ENCODE measurements at places on chromosomes 2 and 18.

DNA sequence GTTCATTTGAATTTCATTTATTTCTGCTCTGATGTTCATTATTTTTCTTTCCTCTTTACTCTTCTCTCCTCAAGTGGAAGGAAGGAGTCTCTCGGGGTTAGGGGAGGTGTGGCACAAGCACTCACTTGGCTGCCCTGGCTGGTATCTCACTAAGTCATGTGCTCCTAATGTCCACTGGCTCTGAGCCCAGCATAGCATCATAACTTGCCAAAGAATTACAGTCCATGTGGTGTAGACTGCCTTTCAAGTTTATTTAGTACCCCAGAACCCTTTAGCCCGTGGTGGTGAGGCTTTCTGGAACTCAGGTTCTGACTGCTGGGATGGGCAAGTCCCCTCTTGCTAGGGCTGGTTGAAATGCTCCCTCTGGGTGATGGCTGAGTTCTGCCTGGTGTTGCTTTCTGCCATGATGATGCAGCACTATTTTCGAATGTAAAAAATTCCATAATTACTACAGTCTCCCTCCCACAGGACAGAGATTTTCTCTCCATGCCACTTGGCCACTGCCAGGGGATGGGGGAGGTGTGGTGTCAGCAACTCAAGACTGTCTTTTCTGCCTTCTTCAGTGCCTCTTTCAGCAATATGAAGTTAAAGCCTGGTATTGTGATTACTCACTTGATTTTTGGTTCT, 22.2 kb downstream of the SPAG16 start:
- no peak for DNase-seq

- DNase-seq = no peak
Measured at GRCh38 chr2:233713262-233713615, 532 bp downstream of the UGT1A5 start.

GRCh38 chr2:70647873-70648481, 94.4 kb upstream of the TGFA start:
- peak; percentile 59 for DNase-seq

DNA sequence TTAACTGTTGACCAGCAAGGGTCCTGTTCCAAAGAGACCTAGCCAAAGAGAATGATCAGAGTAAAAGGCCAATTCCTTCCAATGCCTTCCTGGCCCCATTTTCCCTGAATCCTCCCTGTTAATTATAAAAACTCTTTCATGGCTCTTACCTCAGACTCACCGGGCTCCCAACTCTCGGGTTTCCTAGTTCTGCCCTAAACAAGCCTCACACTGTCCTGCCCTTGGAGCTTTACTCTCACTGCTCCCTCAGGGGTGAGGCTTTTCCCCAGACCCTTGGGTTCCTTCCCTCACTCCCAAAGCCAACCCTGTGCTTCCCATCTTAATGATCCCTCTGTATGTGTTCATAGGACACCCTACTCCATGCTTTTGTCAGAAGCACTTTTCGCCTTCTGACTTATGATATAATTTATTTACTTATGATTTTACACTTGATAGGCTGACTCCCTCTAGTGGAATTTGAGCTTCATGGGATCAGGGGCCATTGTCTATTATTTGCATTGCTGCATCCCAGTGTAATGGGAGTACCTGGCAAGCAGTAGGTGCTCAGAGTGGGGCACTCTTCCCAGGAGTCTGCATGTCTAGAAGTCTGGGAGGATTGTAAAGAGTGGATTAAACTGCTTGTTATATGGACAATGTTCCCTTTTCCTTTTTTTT, 29.9 kb upstream of the ZNG1B start:
- no peak for DNase-seq

GRCh38 chr18:76392349-76392748, 102.7 kb downstream of the ZNF516 start:
- DNase-seq = no peak

DNA sequence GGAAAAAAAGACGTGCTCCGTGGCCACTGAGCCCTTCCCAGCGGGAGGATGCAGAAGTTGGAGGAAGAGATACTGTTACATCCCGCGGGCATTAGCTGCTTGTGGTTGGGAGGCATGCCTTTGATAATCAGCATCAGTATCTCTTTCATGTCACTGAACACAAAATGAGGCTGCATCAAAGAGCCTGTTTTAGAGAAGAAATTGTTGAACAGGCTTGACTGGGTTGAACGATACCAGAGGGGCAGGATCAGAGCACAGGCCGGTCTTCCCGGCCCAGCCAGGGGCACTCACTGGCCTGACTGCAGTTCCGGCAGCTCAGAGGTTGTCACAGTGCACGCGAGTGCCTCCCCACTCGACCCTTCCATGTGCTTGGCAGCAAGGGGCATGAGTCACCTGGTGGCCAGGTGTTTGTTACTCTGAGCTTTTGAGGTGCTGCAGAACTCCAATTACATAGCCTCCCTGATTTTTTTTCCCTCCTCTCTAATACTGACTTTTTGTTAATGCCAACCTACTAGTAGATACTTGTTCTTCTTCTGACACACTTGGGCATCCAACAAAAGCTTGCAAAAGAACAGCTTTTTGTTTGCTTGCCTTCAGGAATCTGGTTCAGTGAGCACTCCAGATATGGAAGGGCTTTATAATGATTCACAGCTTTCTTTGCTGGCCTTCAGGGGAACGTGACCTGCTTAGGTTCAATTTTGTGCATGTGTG, 121.6 kb downstream of the VAPA start:
- no peak for DNase-seq

DNA sequence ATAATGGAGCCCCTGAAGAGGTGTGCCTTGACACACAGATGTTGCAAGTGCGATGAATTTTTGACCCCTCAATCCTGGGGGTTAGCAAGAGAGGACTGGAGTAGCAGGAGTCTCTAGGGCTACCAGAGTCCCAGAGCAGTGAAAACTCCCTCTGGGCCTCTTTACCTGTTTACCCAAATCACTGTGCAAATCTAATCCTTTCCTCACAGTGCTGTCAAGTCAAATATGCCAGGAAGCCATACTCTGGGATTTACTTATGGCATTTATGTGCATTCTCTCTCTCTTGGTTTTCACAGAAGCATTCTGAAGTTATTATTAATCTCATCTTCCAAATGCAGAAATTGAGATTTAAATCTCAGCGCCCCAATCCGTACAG, 62.0 kb downstream of the MOGAT1 start:
- no peak for DNase-seq

DNA sequence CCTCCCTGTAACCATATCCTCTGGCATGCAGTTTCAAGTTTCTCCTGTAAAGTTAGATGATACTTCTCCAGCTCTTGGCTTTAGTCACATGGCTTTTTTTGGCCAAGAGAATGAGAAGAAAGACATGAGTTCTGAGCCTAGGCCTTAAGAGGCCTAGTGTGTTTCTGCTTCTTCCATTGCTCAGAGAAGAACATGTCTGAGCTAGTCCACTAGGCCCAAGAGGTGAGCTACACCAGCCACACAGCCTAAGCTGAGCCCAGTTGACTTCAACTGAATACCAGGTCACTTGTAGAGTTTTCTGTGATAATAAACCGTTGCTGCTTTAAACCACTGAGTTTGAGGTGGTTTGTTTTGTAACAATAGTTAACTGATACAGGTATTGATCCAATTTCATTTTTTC, 19.9 kb upstream of the EFEMP1 start:
- no peak for DNase-seq

- DNase-seq = no peak
Measured at GRCh38 chr2:147548451-147548850, 296.4 kb upstream of the ACVR2A start.

- DNase-seq = no peak
Measured at GRCh38 chr2:138712212-138712979, 67.8 kb downstream of the NXPH2 start.

DNA sequence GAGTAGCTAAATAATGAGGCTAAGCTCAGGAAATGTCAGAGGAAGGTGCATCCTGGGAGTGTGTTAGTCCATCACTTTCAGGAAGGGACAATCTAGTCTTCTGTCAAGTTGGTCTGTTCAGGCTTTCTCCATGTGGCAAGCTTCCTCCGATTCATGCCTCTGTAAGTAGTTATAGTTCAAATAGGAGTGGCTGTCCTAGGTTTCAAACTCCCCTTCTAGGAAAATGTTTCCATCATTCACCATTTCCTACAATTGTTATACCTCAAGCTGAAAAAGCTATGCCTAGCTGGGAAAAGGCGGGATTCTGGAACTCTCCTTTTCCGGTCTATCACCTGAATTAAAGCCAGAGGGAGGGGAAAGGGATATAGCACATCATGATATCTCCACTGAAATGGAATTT, 287.7 kb upstream of the ZSWIM2 start:
- no peak for DNase-seq

DNA sequence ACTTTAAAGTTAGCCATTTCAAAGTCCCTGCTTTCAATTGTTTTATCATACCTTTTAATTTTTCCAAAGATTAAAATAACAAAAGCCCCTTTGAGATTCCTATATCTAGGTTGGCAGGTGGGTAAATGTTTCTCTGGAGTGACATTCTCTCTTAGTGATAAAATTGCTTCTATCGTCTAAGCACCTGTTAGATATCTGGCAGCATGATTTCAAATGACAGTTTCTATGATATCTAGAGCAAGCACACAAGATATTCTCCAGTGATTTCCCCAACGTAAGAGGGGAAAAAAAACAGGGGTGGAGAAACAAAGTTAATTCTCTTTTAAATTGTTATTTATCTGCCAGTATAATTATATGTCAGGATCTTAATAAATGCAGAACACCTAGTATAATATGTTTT, 610.2 kb downstream of the DSC3 start:
- no peak for DNase-seq

DNA sequence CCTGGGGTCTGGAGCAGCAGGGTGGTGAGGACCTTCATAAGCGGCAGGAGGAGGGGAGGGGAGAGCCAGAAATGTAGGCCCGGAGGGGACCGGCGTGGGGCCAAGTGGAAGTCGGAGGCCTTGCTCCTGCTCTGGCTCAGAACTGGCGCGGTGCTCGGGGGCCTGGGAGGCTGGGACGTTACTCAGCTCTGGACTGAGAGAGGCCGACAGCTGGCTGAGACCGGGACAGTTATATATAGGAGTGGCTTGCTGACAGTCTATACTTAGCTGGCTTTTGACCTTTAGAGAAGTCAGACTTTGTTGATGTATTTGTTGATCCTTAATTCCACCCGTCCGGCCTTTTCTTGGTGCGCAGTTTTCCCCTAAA, 15.7 kb downstream of the IGFBP5 start:
- DNase-seq = no peak

DNA sequence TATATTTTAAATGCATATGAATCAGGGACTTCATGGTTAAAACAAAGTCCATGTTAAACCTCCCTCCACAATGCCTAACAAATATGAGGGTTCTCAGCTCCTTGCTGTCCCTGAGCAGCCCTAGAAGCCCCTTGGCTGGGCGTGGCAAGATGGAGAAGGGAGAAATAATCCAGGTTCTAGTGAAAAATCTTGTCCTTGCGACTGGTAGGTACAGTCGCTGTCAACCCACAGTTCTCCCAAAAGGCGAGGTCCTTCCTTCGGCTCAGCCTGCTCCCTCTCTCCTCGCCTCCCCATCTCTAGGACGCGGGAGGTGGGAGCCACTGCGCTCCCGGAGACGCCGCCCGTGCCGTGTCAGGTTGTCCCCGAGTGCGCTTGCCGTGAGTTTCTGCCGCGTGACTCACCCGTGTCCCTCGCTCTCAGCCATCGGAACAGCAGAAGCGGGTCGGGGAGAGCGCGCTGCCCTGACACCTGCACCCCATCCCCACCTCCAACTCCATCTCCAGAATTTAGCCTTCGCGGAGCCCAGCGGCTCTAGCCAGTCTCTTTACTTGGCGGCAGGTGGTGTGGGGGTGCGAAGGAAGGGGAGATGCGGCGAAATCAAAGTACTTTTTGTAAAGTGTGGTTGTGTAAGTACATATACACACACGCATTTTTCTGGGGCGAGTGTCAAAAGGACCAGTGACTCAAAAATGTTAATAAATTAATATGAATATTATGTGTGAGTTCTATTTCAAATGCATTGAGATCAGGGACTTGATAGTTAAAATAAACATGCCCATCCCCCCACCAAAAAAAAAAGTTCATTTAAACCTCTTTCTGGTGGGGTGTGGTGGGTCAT, 65.1 kb upstream of the TMEM17 start:
- DNase-seq = no peak

- no peak for DNase-seq
Measured at GRCh38 chr2:216970359-216970915, 110.6 kb upstream of the TNP1 start.

DNA sequence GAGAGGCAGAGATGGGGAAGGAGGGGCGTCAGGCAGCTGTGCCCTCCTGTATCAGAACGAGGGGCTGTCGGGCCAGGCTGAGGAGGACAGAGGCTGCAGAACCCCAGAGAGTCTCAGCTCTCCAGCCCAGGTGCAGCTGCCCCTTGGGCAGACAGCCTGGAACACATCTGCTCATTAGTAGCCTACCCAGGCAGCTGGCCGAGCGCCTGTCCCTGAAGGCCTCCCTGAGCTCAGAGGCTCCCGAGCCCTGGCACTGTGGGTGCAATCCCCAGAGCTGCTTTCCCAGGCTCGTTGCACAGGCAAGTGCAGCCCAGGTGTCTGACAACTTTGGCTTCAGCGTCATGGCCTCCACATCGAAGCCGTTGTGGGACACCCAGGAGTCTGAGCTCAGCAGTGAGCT, 13.1 kb upstream of the TMEM185B start:
- no peak for DNase-seq

GRCh38 chr2:68152681-68153347, 4.9 kb upstream of the PNO1 start:
- no peak for DNase-seq

- DNase-seq = no peak
Measured at GRCh38 chr2:151357359-151357758, at the start of gene TNFAIP6. Gene TNFAIP6 (plus strand): TSS chr2:151357592. CDS start chr2:151357667, 75 bp downstream.

DNA sequence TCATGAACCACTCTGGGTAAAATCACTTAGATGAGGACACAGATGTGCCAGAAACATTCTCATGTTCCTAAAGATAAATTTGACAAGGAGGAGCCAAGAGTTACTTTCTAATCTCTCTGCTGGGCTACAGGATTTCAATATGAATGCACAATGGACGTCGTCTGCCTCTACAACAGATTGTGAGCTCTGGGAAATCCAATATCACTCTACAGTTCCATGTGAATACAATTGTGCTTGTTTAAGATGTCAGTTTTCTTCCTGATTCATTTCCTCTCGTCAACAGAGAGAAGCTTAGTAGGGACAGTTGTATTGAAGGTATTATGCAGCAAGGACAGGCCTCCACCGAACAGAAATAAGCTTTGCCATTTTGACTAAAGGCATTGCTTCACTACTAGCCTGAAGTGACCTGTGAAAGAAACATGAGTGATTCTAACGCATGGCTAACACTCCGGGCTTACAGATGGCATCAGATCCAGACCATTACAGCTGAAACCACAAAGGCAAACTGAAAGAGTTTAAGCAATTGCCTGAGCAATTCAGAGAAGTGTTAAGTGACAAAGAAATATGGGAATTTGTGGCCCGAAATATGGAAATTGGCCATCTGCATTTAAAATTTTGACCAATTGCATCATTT, 1591.5 kb downstream of the LRP1B start:
- no peak for DNase-seq

GRCh38 chr2:204129591-204130294, 193.2 kb downstream of the ICOS start:
- DNase-seq = no peak

DNA sequence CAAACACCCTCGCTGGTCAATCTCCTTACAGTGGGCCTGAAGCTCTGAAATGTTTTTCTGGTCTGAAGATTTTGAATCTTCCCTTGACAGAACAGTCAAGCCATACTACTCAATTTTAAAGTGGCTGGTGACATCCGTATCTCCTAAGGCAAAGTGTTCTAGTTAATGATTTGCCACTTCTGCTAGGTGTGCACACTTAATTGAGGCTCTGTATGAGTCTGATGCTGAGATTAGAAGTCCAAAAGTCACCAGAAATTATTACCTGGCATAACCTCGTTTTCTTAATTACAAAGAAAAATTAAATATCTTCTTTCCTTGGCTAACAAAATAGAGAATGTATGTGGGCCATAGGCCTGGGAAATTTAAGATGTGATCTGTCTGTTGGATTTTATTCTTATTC, 104.1 kb downstream of the DPP10 start:
- DNase-seq = no peak
